NCI-H748 treated with DMSO at 0.1 percent for 48 hours (cell line): ENCODE measurements at places on chromosomes 2 and 18.

DNA sequence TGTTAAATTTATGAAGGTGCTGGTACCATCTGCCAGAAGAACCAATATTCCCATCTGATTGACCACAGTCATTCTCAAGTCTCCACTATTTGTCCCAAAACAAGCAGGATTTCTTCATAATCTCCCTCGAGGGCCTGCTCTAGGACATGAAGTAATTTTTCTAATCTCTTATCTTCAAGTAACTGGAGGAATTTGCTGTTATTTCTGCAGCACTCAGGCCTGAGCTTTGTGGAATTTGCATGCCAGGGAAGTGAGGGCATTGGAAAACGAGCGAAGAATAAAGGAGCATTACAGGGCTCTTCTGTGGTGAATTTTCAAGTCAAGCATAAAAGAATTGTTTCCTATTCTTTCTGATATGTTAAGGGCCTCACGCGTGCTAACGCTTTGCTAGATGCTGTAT, 161.2 kb upstream of the EPAS1 start:
- no peak for DNase-seq

- DNase-seq: no peak
Observed at GRCh38 chr2:29662861-29663260, 258.5 kb downstream of the ALK start.

- no peak for DNase-seq
Observed at GRCh38 chr2:156483741-156484173, 47.6 kb downstream of the GPD2 start.

DNA sequence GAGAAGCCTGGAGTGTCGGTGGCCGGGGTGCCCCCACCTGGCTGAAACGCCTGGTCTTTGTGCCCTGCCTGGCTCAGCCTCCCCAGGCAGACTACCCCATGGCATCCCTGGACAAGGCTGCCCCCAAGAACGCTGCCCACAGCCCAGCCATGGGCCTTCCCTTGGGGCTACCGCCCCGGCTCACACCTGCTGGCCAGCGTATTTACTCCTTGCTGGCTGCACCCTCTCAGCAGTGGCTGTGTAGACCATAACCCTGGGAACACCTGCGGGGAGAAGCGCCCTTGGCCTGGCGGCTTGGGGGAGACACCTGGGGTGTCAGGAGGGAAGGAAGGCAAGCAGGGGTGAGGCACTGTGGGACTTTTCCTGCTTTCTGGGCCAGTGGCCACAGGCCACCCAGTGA, 17.3 kb downstream of the CAPN10 start:
- no peak for DNase-seq

- DNase-seq: no peak
Observed at GRCh38 chr2:180960982-180961381, 19.4 kb upstream of the UBE2E3 start.

- no peak for DNase-seq
Observed at GRCh38 chr2:197908990-197909776, 104.8 kb downstream of the PLCL1 start.

DNA sequence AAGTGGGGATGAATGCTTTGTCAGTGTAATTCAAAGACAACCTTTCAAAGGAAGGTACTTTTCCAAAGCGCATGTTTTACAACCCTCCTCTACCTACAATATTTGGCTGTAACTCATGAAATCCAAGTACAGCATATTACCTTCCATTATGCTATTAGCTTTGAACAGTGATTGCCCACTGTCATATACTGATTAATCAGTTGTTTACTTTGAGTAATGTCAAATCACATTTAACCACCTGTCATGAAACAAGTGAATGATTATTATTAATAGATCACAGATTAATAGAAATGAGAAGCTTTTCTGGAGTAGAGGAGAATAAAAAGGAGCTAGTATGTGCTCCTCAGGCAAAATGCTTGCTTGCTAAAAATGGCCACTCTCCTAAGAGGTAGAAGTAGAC, 150.5 kb upstream of the SMAD7 start:
- no peak for DNase-seq

- DNase-seq: no peak
Observed at GRCh38 chr2:156702541-156702940, 266.4 kb downstream of the GPD2 start.

- DNase-seq: no peak
Observed at GRCh38 chr2:228458364-228458763, 276.9 kb upstream of the SPHKAP start.

- DNase-seq: no peak
Observed at GRCh38 chr18:13430663-13431062, 212.1 kb downstream of the LDLRAD4 start.

- DNase-seq: no peak
Observed at GRCh38 chr2:15040429-15041084, 408.0 kb downstream of the LRATD1 start.

GRCh38 chr2:209358992-209359391, 64.9 kb upstream of the MAP2 start:
- DNase-seq: no peak

DNA sequence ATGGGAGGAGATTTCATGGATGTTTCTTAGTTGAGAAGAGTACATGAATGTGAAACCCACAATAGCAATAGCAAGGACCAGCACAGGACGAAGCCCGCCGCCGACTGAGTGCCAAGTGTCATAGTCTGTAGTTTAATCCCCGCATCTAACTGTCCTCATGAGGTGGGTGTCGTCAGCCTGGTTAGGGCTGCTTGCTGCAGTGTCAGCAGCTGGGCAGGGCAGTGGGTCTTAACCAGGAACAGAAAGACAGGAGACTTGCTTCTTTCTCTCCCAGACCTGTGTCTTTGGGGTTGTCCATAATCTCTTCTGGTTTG, 146.6 kb downstream of the VAPA start:
- DNase-seq: no peak

GRCh38 chr18:74944676-74945075, 264.3 kb downstream of the PTGR3 start:
- DNase-seq: no peak

DNA sequence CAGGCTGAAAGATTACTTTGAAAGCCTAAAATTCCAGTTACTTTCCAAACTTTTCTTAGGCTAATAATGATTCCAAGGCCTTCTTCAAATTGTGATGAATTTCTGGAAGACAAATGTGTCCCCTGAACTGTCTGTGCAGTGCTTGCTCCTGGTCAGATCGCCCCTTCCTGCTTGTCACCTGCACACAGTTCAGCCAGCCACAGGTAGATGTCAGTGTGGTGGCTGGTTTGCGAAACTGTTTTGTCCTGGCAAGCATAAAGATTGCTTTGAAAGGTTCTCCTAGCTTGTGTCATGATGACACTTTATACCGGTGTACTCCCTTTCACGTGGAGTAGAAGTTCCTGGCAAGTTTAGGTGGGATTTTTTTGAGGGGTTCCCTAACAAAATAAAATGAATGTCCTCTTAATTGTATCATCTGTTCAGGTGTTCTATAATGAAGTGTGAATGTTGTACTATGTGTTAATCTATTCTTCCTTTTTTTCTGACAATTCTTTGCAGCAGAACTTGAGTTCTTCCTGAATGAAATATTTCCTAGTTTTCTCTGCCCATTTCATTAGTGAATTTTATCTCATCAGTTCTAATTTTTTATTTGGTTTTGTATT, 298.8 kb downstream of the ZNF407 start:
- DNase-seq: peak; percentile 78

- peak; percentile 9 for DNase-seq
Observed at GRCh38 chr2:111702119-111702803, 181.7 kb downstream of the ANAPC1 start.

GRCh38 chr2:207760453-207760852, 9.3 kb downstream of the FZD5 start:
- DNase-seq: no peak

- DNase-seq: no peak
Observed at GRCh38 chr2:120851116-120851773, 115.6 kb downstream of the GLI2 start.

DNA sequence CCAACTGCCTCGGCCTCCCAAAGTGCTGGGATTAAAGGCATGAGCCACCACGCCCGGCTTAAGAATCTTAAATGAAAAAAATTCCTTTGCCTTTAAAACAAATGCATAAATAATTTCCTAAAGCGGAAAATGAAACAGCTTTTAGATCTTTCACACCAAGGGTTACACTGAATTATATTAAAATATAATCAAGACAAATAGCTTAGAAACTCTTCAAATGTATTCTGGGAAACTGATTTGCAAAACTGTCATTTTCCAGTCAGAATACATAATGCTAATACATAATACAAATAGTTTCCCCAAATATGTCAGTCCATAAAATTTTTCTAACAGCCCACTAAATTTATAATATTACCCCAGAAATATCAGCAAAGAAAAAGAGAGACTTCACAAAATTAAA, 68.3 kb upstream of the PGAP1 start:
- DNase-seq: no peak

- no peak for DNase-seq
Observed at GRCh38 chr2:208669394-208669793, 262.8 kb downstream of the PTH2R start.

DNA sequence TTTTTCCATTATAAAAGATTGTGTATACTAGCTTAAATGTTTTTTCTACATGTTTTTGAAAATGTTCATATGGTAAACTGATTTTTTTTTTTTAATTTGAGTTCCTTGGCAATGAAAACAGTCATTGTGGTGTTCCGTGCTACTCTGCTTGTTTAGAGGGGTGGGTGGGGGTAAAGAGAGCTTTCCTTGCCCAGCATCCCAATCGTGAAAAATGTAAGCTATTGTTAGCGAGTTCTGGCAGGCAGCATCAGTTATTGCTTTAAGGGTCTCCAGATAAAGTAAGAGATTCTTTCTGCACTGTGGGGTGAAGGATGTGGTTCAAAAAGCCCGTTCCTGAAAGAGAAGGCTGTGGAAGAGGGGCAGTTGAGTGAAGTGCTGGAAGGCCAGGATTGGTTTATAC, 118.4 kb downstream of the TANC1 start:
- DNase-seq: no peak

- DNase-seq: no peak
Observed at GRCh38 chr2:176665086-176665485, 395.8 kb downstream of the MTX2 start.

DNA sequence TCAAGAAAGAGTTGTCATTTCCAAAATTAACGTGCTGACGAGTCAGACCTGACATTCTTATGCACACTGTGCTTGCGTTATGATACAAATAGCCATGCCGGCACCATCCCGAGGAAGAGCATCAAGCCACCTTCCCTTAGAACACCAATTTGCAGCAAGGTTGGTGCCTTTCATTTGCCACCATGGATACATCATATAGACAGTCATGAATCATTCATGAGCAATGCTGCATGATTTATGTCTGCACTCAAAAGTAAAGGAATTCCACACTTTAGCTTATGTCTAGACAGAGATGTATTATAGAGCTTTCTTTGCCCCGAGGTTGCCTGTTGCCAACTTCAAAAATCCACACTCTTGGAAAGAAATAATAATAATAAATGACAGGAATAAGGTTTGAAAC, 166.9 kb downstream of the VWC2L start:
- no peak for DNase-seq

DNA sequence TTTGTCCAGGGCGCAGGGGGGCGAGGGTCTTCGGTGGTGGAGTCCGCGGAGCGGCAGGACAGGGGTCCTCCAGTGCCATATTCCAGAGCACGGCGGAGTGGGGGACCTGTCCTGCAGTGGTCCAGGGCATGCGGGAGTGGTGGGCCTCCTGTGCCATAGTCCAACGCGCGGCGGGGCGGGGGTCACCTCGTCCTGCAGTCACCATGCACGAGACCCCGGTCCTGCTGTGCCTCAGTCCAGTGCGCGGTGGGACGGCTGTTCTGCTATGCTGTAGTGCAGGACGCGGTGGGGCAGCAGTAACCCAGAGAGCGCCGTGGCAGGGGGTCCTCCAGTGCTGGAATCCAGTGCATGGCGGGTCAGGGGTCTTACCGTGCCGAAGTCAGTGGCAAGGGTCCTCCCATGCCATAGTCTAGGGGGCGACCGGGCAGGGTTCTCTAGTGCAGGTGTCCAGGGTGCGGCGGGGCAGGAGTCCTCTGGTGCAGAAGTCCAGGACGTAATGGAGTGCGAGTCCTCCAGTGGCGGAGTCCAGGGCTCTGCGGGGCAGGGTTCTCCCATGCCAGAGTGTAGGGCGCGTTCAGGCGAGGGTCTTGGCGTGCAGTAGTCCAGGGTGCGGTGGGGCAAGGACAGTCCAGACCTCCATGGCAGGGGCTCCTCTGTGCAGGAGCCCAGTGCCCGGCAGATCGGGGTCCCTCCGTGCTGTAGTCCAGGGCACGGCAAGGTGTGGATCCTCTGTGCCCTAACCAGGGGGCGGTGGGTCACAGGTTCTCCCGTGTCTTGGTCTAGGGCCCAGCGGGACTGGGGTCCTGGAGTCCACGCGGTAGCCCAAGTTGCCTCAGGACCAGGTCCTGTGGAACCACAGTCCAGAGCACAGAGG, 130.4 kb downstream of the CCDC74A start:
- DNase-seq: no peak

- DNase-seq: no peak
Observed at GRCh38 chr18:24799176-24799575, 338.7 kb downstream of the HRH4 start.

GRCh38 chr2:241547781-241548450, 10.6 kb upstream of the BOK start:
- DNase-seq: no peak

- no peak for DNase-seq
Observed at GRCh38 chr2:66560683-66561082, 125.8 kb downstream of the MEIS1 start.

DNA sequence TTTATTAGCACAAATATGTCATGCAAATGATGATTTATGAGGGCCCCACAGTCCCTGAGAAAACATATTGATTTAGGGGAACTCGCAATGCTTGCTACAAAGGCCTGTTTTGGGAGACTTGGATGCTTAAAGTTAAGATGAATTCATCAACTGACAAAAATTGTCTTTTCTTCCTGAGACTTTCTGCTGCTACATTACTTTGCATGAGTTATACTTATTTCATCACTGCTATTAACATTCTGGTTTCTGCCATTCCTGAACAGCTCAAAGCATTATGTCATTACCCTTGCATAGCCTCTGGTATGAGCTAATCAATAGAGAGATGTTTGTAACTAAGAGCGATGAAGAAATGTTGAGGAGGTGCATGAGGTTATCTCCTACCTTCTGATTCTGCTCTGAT, 74.4 kb downstream of the SOX11 start:
- DNase-seq: no peak

- DNase-seq: no peak
Observed at GRCh38 chr2:215019521-215020145, 118.8 kb downstream of the ABCA12 start.

DNA sequence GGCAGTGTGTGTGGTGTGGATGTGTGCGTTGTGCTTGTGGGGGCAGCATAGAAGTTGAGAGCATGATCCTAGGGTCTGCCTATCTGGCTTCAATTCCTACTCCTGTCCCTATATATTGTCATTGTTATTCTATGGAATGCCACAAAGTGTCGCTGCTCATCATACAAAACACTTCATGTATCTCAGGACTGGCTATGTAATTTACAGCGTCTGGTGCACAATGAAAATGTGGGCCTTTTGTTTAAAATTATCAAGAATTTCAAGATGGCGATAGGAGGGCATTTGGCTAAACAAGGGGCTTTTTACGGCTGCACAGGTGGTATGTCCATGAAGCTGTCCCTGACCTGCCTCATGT, 3.4 kb downstream of the SERPINB2 start:
- peak; percentile 45 for DNase-seq

DNA sequence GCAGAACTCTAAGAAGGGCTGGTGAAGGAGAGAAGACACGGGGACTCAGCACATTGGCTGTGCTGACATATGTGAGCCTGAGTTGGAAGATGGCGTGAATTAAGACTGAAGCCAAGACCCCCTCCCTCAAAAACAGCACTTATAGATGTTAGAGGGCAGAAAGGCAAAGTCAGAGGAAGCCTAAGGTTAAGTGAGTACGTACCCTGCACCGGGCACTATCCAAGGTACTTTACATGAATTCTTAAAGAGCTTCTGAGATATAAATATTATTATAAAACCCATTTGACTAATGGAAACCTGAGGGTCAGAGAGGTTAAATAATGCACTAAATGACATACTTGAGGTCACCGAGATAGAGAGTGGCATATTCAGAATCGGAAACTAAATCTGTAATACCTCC, 25.6 kb downstream of the SIX3 start:
- no peak for DNase-seq
